ENCODE measurements at places on chromosomes 7 and 10.
A peak's percentile ranks its signal among the peaks of the same experiment; 100 is the strongest.

- DNase-seq: no peak
Measured at GRCh38 chr7:102244601-102245000, 42.1 kb upstream of the SH2B2 start.

- no peak for DNase-seq
Measured at GRCh38 chr7:93374345-93374940, 142.3 kb downstream of the VPS50 start.

- no peak for DNase-seq
Measured at GRCh38 chr7:75601539-75601938, 109.4 kb downstream of the SPDYE5 start.

GRCh38 chr10:26914898-26915297 is 54.1 kb upstream of the ABI1 start:
- no peak for DNase-seq

GRCh38 chr7:108460964-108461363 is 4.7 kb upstream of the NRCAM start:
- no peak for DNase-seq

DNA sequence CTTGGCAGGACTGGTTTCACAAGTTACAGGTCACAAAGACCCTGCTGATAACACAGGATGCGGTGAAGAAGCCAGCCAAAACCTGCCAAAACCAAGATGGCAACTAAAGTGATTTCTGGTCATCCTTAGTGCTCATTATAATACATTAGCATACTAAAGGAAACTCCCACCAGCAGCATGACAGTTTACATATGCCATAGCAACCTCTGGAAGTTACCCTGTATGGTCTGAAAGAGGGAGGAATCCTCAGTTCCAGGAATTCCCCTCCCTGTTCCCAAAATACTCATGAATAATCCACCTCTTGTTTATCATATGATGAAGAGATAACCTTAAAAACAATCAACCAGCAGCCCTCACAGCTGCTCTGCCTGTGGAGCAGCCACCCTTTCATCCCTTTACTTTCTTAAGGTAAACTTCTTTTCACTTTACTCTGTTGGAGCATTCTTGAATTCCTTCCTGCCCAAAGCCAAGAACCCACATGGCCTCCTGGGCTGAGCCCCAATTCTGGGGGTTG is 21.9 kb downstream of the DPY19L1 start:
- DNase-seq: no peak

GRCh38 chr7:134359787-134360432 is 43.2 kb upstream of the SLC35B4 start:
- DNase-seq: peak; percentile 84

DNA sequence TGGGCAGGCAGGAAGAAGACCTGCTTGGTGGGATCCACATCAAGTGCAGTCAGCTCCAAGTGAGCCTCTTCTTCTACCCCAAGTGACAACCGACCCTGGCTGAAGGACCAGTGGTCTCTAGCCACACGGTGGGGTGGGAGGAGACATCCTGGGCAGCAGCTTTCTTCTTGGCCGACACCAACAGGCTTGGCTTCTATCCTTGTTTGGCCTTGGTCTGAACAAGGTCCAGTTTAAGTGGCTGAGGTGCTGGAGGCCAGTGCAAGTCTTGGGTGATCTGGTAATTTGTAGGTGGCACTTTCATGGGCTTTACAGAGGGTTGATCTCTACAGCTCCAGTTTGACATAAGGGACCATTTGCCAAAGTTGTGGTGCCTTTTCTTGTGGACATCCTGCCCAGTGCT is 63.6 kb upstream of the PDCD4 start:
- DNase-seq: no peak

GRCh38 chr10:72218325-72218724 is 2.2 kb upstream of the ASCC1 start:
- DNase-seq: no peak

DNA sequence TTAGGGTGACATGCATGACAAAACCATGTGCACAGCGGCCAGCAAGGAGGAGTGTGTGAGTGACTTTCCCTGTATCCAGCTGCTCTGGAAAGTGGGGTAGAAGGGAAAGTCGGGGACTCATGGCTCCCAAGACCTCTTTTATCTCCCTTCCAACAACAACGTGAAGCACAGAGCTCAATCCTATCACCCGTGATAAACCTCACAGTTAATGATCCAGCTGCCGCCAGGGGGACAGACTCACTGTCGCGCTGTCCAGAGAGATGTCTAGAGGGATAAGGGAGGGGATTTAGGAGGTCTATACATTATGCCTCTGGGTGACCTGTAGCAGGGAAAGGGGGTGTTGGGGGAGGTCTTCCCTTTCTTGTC is 84.0 kb upstream of the SMNDC1 start:
- no peak for DNase-seq

- no peak for DNase-seq
Measured at GRCh38 chr7:135166338-135166990, 4.0 kb downstream of the CYREN start.

GRCh38 chr10:117275121-117275520 is 34.2 kb downstream of the SLC18A2 start:
- DNase-seq: no peak

DNA sequence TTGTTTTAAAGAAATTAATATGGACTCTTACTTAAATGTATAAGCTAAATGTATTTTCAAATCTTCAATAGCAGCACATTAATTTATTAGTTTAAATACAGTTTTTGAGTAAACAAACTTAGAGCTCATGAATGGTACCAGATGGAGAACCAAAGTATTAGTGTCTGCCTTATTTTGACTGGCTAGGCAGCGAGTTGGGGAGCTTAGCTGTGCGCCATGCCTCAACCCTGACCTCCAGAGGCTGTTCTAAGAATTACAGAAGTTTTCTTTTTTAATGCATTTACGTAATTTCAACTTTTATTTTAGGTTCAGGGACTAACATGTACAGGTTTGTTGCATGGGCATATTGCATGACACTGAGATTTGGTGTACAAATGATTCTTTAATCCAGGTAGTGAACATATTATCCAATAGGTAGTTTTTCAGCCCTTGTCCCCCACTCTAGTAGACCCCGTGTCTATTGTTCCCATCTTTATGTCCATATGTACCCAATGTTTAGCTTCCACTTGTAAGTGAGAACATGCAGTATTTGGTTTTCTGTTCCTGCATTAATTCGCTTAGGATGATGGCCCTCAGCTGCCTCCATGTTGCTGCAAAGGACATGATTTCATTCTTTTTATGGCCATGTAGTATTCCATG is 166.8 kb downstream of the IQUB start:
- no peak for DNase-seq

DNA sequence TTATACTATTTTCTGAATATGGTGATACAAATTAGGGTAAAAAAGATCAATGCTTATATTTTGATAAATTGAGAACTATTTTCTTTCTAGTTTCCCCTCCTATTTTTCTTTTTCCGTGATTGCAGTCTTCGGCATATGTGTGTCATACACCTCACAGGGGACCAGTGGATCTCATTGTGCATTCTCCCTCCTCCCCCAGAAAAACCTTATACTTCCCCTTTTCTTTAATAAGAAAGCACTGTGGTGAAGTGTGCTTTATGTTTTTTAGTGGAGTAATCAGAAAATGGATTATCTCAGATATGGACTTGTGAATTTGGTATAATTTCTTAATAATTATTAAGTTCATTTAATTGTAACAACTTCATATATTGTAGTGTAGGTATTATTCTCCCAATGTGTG is 72.8 kb downstream of the BICC1 start:
- no peak for DNase-seq

GRCh38 chr7:111568870-111569462 is 6.7 kb upstream of the IMMP2L start:
- no peak for DNase-seq

DNA sequence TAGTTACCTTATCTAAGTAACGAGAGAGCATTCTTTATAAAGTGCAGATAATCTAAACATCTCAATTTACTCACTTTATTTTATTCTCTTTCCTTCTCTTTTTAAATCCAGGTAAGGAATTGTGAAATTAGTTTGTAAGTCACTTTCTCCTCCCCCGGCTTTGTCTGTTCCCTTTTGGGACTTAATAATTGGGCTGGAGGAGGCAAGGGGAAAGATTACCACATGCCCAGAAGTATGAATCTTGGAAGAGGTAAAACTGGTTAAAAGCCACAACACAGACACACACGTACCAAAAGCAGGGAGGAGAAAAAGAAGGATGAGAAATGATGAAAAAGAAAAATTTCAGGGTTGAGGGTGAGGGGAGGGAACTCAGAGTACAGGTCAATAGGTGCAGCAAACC is 63.3 kb upstream of the LRRC17 start:
- DNase-seq: no peak

DNA sequence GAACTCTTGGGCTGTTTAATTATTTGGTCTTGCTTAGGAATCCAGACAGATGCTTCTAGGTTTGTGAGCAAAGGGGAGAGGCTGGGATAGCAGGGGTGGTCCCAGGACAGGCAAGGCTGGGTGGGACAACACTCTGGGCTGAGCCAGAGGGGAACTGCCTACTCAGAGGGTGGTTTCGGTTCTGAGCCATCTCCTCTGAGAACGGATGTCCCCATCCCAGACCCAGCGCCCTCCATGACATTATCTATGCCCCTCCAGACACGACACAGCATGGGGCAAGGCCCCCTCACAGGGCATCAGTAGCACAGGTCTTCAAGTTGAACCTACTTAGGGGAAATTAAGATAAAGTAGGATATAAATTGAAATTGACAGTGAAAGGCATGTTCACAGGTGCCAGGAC is 7.1 kb downstream of the ASB10 start:
- DNase-seq: no peak

DNA sequence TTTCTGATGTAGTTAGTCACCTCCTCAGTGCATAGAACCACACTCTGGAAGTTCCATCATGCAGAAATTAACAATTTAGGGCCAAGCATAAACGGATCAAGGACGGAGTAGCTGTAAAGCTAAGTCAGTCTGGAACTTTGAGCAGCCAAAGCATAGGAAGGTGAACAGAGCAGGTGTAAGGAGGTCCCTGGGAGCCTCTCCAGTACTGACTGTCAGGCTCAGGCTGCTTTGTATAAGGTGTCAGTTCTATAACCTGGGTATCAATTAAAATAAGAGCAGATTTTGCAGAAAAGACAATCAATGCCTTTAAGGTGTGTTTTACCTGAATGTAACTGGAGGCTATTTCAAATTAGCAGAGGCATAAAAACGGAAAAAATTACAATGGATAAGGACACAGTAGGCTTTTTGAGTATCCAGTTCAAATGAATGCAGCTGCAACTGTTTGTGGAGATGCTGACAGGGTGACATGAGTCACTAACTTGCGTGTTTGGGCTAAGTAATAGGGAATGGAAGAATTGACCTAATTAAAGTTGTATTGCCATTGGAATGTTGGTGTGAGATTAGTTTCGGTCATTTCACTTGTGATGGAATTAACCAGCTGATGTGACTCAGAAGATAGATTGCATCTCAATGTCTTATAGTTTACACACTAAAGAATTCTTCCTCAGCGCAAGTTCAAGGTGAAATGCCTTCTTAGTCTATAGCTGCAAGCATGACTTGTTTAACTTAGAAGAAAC is 417.9 kb upstream of the CNTNAP2 start:
- DNase-seq: no peak

DNA sequence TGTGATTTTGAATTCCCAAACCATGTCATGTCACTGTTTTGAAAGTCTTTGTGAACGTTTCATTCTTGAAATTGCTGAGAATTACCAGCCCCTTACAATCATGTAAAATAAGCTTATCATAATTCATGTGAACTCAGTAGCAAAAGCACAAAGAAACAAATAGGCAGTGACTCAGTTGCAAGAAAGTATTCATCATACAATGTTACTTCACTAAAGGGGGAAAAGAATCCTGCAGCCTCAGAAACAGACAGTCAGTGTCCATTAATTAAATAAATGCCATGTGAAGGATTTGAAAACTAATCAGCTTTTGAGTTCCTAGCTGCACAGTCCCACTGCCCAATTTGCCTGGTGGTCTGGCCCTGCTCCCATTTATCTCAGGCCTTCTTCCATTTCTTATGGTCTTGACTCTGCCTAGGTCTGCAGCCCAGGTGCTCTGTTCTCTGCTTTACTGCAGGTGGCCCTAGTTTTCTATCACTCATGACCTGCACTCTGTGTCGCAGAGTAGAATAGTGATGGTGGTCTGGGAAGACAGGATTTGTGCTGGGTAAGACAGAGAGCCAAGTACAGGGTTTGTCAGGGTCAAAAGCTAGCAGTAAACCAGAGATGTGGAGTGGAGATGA is 99.7 kb downstream of the PLCE1 start:
- no peak for DNase-seq

DNA sequence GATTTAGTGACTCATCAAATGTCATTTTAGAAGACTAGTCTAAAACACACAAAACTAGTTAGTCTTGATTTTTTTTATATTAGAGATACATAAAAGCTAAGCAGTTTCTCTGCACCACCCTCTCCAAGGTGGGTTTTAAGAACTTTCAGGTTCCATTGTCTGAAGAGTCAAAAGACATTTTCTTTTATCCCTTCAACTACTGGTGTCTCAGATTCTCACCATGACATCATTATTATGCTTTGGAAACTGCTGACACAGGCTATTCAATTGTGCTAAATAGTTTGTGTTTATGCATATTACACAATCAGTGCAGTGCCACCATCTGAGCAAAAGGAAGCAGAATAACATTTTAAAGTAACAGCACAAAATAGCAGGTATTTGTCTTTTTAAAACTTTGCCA is 52.2 kb downstream of the IGF2BP3 start:
- no peak for DNase-seq

- DNase-seq: no peak
Measured at GRCh38 chr10:130479926-130480325, 343.7 kb downstream of the GLRX3 start.

DNA sequence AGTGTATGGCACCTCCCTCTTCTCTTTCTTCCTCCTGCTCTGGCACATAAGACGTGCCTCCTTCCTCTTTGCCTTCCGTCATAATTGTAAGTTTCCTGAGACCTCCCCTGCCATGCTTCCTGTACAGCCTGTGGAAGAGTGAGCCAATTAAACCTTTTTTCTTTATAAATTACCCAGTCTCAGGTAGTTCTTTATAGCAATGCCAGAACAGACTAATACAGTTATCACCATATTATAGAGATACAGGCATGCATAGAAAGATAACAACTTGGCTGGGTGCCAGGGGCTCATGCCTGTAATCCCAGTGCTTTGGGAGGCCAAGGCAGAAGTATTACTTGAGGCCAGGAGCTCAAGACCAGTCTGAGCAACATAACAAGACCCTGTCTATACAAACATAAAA is 53.2 kb downstream of the GCC1 start:
- no peak for DNase-seq

GRCh38 chr10:122659126-122659525 is 40.5 kb downstream of the C10orf120 start:
- DNase-seq: no peak

DNA sequence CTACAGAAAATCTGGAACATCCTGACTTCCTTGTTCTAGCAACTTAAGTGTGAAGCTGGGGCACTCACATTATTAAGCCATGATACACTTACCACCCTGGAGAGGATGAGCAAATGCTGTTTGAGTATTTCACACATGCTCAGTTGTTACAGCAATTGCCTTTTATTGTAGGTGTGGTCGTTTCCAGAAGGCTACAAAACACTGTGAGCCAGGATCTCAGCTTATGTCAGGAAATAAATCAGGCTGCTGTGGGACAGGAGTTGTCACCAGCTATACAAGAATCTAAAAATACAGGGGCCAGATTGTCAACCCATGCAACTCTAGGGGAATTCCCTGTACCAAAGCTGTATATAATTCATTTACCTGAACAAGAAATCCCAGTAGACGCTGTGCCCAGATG is 273.3 kb upstream of the SP4 start:
- DNase-seq: no peak

All from left lobe of liver (tissue), 2 donors.